Suppressor macrophage treated with lipopolysaccharide for 1 hour (primary cell): ENCODE measurements at places on chromosomes 7 and 10.

- DNase-seq: no peak
Measured at GRCh38 chr7:109734601-109735000, 1164.9 kb downstream of the DNAJB9 start.

GRCh38 chr10:88062385-88062784, 199.0 kb downstream of the PTEN start:
- DNase-seq: no peak

- DNase-seq: no peak
Measured at GRCh38 chr10:131168238-131168875, 143.2 kb downstream of the TCERG1L start.

- peak; percentile 4 for DNase-seq
Measured at GRCh38 chr10:94673614-94674321, 9.8 kb upstream of the CYP2C18 start.

DNA sequence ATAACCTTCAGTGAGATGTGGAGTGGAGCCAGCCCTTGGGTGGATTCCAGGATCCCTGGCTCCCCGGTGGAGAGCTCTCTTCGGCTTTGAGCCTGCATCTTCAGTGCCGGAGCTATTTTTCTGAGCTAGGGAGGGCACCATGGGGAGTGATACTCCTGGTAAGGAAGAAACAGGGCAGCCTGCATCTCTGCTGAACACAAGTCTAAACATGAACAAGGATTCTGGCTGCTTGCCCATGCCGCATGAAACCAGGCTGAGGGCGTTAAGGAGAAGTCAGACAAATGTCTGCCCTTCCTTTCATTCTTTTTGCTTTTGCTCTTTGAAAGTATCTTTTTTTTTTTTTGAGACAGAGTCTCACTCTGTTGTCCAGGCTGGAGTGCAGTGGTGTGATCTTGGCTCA, 60.4 kb downstream of the EVX1 start:
- DNase-seq: no peak
